GDM1 (cell line): ENCODE measurements at places on chromosomes 6 and 20.
A peak's percentile ranks its signal among the peaks of the same experiment; 100 is the strongest.

- DNase-seq = peak; percentile 35
Measured at GRCh38 chr6:141562851-141563763, 569.6 kb upstream of the GJE1 start.

GRCh38 chr6:79586548-79586947 is 44.6 kb upstream of the SH3BGRL2 start:
- peak; percentile 1 for DNase-seq

DNA sequence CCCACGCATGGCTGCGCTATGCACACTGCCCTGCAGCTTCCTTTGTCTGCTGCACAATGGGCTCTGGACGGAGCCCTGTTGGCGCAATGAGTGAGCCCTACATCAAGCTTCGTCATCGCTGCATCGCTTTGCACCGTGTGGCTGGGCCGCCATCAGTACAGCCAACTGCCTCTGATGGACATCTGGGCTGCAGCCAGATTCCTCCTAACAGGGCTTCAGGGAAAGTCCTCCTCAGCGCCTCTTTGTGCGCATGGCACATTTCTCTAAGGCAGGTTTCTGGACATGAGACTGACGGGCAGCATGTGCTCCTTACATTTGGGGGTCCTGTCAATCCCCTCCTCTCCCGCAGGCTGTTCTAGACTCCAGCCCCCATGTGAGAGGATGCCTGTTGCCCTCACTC is 29.7 kb upstream of the ANGPT4 start:
- DNase-seq = no peak

- DNase-seq = peak; percentile 25
Measured at GRCh38 chr6:137043710-137044365, 927 bp downstream of the IL20RA start.

- DNase-seq = no peak
Measured at GRCh38 chr20:25223179-25223661, 24.7 kb upstream of the PYGB start.

DNA sequence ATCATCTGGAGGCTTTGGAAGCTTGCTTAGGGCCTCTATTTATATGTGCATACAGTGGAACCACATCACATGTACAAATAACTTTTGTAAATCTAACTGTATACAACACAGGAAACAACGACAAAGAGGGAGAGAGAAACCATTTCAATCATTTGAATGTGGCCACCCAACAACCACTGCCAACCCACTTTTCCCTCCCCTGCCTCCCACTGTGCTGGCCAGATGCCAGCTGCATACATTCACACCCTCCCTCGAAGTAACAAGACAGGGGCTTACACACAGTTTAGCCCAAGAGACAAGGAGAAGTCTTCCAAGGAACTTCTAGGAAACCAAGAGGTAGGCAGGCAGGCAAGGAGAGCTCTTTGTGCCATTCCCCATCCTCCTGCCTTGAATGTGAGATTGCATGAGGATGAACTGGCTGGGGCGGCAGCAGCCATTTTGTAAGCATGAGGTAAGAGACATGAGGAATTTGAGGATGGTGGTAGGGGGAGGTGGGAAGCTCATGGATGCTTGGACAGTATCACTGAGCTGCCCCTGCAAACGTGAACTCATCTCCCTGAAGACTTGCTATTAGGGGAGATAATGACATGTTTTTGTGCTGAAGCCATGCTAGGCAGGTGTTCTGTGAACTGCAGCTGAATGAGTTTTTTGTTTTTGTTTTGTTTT is 18.2 kb downstream of the BMP7 start:
- DNase-seq = no peak

- no peak for DNase-seq
Measured at GRCh38 chr6:33419580-33420490, at the start of gene SYNGAP1. Gene SYNGAP1 (plus strand): TSS chr6:33420065. CDS start chr6:33420265, 200 bp downstream.

GRCh38 chr6:42086046-42087035 is 36.0 kb downstream of the TAF8 start:
- no peak for DNase-seq

DNA sequence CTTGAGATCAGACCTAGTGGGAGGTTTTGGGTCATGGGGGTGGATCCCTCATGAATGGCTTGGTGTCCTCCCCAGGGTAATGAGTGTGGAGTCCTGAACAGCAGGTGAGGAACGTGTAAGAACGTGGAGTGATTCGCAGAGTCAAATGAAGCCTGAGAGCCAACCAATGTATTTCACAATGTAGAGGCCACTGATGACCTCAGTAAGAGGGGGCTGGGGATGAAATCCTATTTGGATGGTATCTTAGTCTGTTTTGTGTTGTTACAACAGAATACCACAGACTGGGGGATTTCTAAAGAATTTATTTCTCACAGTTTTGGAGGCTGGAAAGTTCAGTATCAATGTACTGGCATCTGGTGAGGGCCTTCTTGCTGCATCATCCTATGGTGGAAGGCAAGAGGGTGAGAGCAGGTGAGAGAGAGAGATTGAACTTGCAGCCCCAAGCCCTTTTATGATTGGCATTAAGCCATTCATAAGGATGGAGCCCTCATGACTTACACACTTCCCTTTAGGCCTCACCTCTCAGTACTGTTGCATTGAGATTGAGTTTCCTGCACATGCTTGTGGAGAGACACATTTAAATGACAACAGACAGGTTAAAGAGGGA is 47.3 kb upstream of the HIVEP1 start:
- no peak for DNase-seq

- DNase-seq = no peak
Measured at GRCh38 chr6:84808491-84809061, 44.2 kb upstream of the TBX18 start.

- no peak for DNase-seq
Measured at GRCh38 chr6:86331265-86331840, 606.0 kb upstream of the HTR1E start.

- no peak for DNase-seq
Measured at GRCh38 chr20:13101706-13102105, 92.9 kb downstream of the SPTLC3 start.

DNA sequence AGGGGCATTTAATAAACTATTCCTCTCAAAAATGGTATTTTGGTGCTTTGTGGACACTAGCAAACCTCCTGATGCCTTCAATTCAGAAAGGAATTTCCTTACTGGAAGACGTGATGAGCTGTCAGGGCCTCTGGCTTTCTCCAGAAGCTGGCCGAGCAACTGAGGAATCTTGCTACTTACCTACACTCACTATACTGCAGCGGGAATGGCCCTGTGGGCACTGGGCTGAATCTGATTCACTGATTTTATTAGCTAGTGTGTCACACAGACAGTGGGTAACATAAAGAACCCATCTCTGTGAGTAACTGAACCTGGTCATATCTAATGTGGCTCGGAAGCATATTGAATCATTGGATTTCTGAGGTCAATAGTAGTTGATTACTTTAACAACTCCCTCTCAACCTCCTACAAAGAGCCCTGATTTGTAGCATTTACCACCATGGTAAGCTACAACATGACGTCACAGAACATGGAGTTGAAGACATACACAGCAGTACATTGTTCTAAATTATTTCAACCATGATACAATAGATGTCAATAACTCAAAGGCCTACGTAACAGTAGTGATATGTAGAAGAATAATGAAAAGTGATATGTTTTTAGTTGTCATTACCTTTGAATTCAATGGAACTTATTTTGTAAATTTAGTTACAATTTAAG is 232.1 kb downstream of the SYNE1 start:
- no peak for DNase-seq

GRCh38 chr6:154509421-154510143 is 903 bp downstream of the CNKSR3 start:
- DNase-seq = no peak

DNA sequence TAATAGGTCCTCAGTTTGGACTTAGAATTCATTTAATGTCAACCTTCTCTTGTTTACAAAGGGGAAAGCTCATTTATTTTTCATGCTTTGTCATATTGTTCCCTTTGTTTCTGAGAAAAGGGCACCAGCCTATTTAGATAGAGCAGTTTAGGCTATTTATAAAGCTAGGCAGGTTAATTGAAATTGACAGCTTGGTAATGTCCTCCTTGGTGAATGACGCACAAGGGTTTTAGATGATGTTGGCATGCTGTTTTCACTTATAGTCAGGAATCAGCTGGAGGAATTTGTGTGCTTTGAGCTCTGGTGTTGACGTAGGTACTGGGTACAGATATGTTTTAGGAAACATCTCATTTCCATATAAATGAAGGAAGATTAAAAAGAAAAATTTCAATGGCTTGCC is 45.2 kb downstream of the BCKDHB start:
- no peak for DNase-seq

DNA sequence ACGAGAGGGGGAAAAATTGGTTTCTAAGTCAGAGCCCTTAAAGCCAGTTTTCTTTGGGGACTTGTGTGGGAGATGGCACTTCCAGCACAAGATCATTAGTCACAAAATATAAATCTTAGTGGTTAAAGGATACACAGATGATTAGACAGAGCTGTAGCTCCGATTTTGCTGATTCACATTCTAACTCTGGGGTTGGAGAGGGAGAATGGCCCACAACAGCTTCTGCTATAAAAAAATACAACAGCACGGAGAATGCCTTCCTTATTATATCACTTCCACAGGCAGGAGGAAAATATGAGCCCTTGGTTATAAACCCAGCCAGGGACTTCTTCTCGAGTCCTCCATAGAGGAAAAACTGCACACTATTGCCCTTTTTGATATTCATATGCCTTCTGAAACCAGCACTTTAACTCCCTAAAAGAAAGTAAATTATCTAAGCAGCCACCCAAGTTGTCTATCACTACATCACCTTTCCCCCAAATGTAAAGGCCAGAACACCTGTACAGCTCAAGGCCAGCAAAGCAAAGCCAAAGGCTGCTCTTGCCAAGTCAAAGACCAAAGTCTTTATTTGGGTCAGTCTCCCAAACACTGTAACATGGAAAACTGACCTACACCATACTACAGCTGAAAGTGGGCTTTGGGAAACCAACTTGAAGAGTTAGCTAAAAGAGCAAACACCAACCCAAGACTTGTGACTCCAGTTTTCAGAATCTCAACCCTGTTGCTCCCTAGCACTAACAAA is 10.4 kb downstream of the MRPL14 start:
- no peak for DNase-seq

DNA sequence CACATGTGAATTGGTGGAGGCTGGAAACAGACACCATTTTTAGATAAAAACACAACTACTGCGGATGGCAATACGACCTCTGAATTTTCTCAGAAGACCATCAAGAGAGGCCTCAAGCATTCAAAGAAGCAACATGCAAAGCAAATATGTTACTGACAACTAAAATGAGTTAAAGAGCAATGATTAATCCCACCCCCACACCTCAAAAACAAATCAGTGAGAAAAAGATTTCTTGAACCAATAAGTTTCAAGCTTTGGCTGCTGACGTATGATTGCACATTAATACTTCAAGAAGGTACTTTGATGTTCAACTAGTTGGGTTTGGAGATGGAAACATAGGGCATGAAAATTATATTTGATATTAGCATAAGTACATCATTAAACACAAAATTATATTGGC is 982 bp downstream of the MMUT start:
- DNase-seq = no peak

DNA sequence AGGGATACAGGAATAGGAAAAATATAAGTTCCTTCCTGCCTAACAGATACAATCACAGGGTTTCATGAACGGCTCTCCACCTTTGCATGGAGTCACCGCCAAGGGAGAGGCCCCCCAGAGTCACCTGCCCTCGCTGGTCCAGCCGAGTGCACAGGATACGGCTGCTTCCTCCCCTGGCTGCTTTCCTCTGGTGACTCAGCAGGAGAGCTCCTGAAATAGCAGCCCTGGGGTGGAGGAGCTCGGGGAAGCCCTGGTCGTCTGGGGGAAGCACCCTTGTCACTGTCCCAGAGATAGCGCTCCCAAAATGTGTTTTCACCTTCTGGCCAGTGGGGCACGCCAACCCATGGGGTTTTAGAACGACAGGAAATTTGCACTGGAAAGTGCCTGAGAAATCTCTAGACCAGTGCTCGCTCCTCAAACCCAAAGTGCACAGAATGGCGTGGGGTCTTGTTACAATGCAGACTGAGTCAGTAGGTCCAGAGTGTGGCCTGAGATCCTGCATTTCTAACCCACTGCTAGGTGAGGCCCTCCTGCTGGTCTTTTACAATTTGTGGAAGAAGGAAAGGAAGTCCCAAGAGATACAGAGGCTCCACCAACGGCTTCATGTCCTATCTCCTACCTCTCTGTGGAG is 35.9 kb upstream of the FAM50B start:
- DNase-seq = peak; percentile 81

DNA sequence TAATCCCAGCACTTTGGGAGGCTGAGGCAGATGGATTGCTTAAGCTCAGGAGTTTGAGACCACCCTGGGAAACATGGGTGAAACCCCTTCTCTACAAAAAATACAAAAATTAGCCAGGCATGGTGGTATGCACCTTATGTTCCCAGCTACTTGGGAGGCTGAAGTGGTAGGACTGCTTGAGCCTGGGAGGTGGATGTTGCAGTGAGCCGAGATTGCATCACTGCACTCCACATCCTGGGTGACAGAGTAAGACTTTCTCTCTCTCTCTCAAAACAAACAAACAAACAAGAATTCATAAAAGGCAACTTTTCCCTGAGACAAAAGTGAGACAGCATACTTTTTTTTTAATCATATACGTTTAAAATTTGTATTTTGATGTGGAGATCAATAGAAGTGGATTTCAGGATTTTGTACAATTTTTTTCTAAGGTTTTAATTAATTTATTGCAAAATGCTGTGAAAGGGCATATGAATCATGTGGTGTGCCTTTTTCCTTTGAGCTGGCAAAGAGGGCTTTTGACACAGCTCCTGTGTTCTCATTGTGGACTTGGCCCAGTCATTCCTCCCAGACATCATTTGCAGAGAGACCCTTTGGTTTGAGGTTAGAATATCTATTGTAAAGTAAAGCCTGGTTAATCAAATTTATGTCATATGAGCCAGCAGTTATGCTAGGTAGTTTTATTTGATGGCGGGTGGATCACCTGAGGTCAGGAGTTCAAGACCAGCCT is 77.1 kb downstream of the TULP4 start:
- DNase-seq = no peak

GRCh38 chr6:151722342-151722741 is 85.1 kb upstream of the ESR1 start:
- DNase-seq = no peak

DNA sequence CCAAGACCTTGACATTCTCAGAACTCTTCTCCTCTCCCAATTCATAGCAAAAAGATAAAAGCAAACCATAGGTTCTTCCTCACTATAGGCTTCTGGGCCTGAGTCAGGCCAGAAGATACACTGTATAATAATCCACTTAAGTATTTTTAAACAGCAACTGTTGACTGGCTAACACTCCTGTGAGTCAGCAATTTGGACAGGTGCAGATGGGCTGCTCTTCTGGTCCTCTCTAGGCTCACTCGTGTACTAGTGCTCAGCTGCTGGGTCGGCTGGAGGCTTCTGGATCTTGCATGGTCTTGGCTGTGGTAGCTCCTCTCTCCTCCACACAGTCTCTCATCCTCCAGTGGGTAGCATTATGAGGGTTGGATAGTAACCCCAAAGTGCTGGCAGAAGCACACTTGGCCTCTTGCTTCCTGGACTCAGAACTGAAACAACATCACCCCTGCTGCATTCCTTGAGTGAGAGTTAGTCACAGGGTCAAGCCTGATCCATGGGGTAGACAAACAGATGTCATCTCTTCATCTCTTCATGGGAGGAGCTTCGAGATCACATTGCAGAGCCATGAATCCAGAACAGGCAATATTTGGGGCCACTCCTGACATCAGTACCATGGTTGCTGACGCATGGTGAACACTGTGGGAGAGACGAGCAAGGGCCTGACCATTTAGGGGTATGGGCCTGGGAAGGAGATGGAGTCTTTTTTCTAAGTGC is 86.9 kb downstream of the C6orf118 start:
- DNase-seq = no peak

GRCh38 chr6:130118236-130118635 is 99.9 kb downstream of the L3MBTL3 start:
- no peak for DNase-seq
